ENCODE measurements at places on chromosomes 2 and 18.

GRCh38 chr18:58161659-58162058 is 117.6 kb downstream of the NEDD4L start:
- H3K4me3 ChIP-seq, result no peak overlapping the region
- peaks cover 10% of the 10 kb centered on the region for H3K4me1 ChIP-seq
- no peak for DNase-seq
- no peaks in the 10 kb centered on the region for H3K36me3 ChIP-seq

DNA sequence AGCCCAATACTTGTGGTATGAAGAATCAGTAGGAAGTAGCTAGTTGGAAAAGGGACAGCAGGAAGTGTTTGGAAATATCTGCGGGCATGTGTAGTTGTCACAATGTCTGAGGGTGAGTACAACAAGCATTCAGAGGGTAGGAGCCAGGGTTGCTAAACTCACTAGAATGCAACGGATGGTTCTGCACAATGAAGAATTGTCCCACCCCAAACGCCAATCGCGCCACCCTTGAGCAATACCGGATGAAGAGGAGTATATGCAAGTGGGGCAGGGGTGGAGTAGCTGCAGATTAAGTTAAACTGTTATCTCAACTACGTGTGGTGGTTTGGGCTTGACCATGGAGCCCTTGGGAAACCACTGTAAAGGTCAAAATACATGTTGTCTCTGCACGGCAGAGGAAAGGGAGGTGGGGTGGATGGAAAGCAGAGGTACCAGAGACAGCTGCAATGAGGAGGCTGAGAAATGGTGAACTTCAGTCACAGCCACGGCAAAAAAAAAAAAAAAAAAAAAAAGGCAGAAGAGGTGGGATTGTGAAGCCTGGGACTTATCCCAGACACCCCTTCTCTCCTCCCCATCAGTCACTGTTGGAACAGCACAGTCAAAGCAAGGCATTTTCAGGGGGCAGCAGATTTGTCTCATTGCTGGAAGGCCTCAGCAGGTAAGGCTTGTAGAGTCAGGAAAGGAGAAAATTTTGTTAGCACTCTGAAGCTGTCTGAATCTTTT is 5.2 kb downstream of the CCL20 start:
- peak; percentile 33 for DNase-seq
- H3K27me3 ChIP-seq, result peaks cover 5% of the 10 kb centered on the region
- H3K4me3 ChIP-seq, result no peak overlapping the region
- H3K36me3 ChIP-seq, result peaks cover 7% of the 10 kb centered on the region
- H3K27ac ChIP-seq, result peak overlapping the region; percentile 79

DNA sequence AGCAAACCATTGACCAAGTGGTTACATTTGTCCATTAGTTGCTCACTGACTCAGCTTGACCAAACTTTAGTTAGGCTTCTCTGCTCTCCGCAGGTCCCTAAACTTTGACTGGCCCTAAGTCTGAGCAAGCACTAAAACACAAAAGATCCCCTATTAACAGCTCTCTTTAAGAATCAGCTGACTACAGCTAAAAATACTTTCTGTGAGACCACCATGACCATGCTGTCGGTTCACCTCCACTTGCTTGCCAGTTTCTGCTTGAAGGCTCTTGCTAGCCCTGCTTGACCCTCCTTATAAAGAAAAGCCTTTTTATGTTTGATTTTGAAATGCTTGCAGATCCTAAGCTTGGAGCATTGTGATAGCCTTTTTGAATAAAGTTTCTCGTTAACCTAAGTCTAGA is 40.4 kb upstream of the RIT2 start:
- no peak overlapping the region for H3K4me3 ChIP-seq
- H3K36me3 ChIP-seq, result no peaks in the 10 kb centered on the region
- H3K27me3 ChIP-seq, result no peaks in the 10 kb centered on the region
- no peaks in the 10 kb centered on the region for H3K4me1 ChIP-seq

DNA sequence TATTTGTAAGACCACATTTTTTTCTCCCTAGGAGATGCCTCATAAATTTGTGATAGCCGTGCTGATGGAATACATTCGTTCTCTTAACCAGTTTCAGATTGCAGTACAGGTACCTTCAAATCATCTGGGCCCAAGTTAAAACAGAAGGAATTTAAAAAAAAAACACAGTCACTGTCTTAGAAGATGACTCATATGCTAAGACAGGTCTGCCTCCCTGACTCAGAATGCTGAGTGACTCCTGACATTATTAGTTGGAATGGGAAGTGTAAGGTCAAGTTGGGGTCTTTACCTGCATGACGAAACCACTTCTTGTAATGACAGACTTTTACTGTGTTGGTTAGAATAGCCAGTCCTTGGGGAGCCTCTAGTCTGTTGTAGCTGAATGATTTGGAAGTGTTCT is 26.3 kb downstream of the RMC1 start:
- peaks cover 17% of the 10 kb centered on the region for H3K4me1 ChIP-seq
- H3K27me3 ChIP-seq, result no peaks in the 10 kb centered on the region
- H3K4me3 ChIP-seq, result no peak overlapping the region
- peaks cover 58% of the 10 kb centered on the region for H3K36me3 ChIP-seq

DNA sequence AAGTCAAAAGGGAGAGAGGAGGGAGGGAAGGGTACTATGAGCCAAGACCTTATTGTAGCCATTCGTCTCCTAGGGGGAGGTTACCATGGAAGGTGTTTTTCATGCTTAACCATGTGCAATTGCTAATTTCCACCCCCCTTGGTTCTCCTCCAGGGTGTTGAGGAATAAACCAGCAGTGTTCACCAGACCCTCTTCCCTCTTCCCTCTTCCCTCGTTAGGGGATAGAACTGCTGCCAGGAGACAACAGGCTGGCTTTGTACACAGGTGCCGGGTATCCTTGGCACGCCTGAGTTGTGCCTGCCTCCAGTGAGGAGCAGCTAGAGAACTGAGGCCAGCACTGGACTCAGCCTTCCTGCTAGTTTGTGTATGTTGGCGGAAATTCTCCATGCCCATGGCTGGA is 41.1 kb upstream of the ARL5A start:
- no peaks in the 10 kb centered on the region for H3K4me1 ChIP-seq
- no peak overlapping the region for H3K4me3 ChIP-seq
- peaks cover 6% of the 10 kb centered on the region for H3K27me3 ChIP-seq
- no peak for DNase-seq

DNA sequence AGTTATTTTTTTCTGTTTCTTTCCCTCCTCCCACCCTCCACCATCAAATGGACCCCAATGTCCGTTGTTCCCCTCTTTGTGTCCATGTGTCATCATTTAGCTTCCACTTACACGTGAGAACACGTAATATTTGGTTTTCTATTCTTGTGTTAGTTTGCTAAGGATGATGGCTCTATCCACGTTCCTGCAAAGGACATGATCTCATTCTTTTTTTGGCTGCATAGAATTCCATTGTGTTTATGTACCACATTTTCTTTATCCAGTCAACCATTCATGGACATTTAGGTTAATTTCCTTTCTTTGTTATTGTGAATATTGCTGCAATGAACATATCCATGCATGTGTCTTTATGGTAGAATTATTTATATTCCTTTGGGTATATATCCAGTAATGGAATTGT is 91.3 kb upstream of the TNP1 start:
- DNase-seq, result no peak
- H3K27ac ChIP-seq, result no peak overlapping the region
- H3K4me3 ChIP-seq, result no peak overlapping the region
- H3K36me3 ChIP-seq, result peaks cover 2% of the 10 kb centered on the region
- no peaks in the 10 kb centered on the region for H3K4me1 ChIP-seq

DNA sequence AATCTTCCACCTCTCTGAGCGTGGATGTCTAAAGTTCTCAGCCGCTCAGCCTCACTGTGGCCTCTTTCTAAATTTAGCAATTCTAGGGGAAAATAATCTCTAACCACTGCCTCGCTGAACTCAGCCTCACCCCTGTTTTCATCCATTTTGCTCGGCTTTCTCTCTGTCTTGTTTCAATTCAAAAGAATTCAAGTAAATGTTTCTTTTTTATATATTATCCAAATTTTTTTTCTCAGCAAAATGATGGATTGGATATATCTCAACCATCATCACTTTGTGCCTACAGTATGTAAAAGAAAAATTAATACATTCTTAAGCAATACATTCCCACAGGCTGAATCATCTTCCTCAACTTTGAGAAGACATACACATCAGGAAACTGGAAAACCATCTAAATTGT is 24.0 kb upstream of the GALNT5 start:
- no peaks in the 10 kb centered on the region for H3K4me1 ChIP-seq
- H3K4me3 ChIP-seq, result no peak overlapping the region
- H3K27me3 ChIP-seq, result peaks cover 16% of the 10 kb centered on the region
- H3K36me3 ChIP-seq, result no peaks in the 10 kb centered on the region
- no peak for DNase-seq
- no peak overlapping the region for H3K27ac ChIP-seq

- no peaks in the 10 kb centered on the region for H3K4me1 ChIP-seq
- no peak overlapping the region for H3K27ac ChIP-seq
- H3K27me3 ChIP-seq, result no peaks in the 10 kb centered on the region
These were observed 954.1 kb downstream of the SOCS6 start for GRCh38 chr18:71242981-71243380.

DNA sequence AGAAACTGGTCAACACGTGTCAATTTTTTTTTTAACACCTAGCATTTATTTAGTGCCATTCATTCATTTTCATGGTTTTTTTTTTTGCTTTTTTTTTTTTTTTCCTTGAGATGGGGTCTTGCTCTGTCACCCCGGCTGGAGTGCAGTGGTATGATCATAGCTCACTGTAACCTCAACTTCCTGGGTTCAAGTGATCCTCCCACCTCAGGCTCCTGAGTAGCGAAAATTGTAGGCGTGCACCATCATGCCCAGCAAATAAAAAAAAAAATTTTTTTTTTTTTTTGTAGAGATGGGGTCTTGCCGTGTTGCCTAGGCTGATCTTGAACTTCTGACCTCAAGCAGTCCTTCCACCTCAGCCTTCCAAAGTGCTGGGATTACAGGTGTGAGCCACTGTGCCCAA is 21.1 kb downstream of the USP14 start:
- no peak overlapping the region for H3K4me3 ChIP-seq
- peaks cover 35% of the 10 kb centered on the region for H3K36me3 ChIP-seq
- H3K27me3 ChIP-seq, result no peaks in the 10 kb centered on the region
- DNase-seq, result no peak
- H3K4me1 ChIP-seq, result peaks cover 25% of the 10 kb centered on the region

DNA sequence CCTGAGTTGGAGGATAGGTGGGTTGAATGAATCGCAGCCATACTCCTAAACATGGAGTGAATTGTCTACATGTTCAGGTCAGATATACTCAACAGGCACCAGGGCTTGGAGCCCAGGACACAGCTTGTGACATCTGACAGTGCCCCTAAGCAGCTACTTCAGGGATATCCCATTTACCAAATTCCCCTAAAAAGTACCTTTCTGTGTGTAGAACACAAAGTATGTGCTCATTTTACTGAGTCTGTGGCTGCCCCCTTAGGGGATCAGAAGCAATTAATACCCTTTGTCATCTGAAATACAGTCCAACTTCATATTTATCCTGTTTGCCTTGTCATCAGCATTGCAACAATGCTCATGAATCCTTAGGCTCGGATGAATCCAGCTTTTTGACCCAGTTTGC is 20.8 kb downstream of the TNFRSF11A start:
- H3K27me3 ChIP-seq, result peaks cover 17% of the 10 kb centered on the region
- peaks cover 25% of the 10 kb centered on the region for H3K4me1 ChIP-seq
- DNase-seq, result no peak
- no peak overlapping the region for H3K4me3 ChIP-seq
- H3K36me3 ChIP-seq, result no peaks in the 10 kb centered on the region

GRCh38 chr2:254241-254640 is 9.6 kb downstream of the SH3YL1 start:
- DNase-seq, result no peak
- H3K36me3 ChIP-seq, result peaks cover 17% of the 10 kb centered on the region
- no peak overlapping the region for H3K4me3 ChIP-seq
- no peak overlapping the region for H3K27ac ChIP-seq
- H3K4me1 ChIP-seq, result no peaks in the 10 kb centered on the region

GRCh38 chr2:232325324-232326273 is 53.0 kb upstream of the ALPP start:
- no peaks in the 10 kb centered on the region for H3K36me3 ChIP-seq
- H3K27me3 ChIP-seq, result no peaks in the 10 kb centered on the region
- peak; percentile 68 for DNase-seq
- no peak overlapping the region for H3K4me3 ChIP-seq

DNA sequence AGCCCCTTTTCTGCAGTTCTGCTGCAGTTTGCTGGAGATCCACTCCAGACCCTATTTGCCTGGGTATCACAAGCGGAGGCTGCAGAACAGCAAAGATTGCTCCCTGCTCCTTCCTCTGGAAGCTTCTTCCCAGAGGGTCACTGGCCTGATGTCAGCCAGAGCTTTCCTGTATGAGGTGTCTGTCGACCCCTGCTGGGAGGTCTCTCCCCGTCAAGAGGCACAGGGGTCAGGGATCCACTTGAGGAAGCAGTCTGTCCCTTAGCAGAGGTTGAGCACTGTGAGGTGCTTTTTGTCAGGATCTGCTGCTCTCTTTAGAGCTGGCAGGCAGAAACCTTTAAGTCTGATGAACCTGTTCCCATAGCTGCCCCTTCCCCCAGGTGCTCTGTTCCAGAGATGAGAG is 42.0 kb upstream of the MYL1 start:
- DNase-seq, result no peak
- no peak overlapping the region for H3K4me3 ChIP-seq
- H3K36me3 ChIP-seq, result no peaks in the 10 kb centered on the region
- H3K27ac ChIP-seq, result no peak overlapping the region

GRCh38 chr2:66982766-66983165 is 414.4 kb upstream of the ETAA1 start:
- no peak overlapping the region for H3K4me3 ChIP-seq
- H3K27me3 ChIP-seq, result no peaks in the 10 kb centered on the region
- no peak for DNase-seq

GRCh38 chr2:138280999-138281695 is 220.4 kb upstream of the SPOPL start:
- H3K27me3 ChIP-seq, result no peaks in the 10 kb centered on the region
- H3K4me3 ChIP-seq, result no peak overlapping the region
- H3K36me3 ChIP-seq, result no peaks in the 10 kb centered on the region
- no peak overlapping the region for H3K27ac ChIP-seq
- DNase-seq, result no peak

GRCh38 chr18:44761812-44762211 is 81.1 kb downstream of the SETBP1 start:
- no peaks in the 10 kb centered on the region for H3K27me3 ChIP-seq
- no peak overlapping the region for H3K27ac ChIP-seq
- peaks cover 26% of the 10 kb centered on the region for H3K4me1 ChIP-seq
- no peak for DNase-seq

- H3K4me1 ChIP-seq, result peaks cover 36% of the 10 kb centered on the region
- H3K36me3 ChIP-seq, result peaks cover 31% of the 10 kb centered on the region
- H3K27me3 ChIP-seq, result no peaks in the 10 kb centered on the region
- H3K27ac ChIP-seq, result no peak within 1 kb of the TSS
- DNase-seq, result peak; percentile 87
These were observed at the start of gene ARHGAP25 for GRCh38 chr2:68734688-68735525. Gene ARHGAP25 (plus strand): TSS chr2:68734811. CDS start chr2:68735200, 389 bp downstream.
